SK-N-MC (cell line): ENCODE measurements at places on chromosomes 4 and X.

GRCh38 chr4:73086095-73086868 is 16.8 kb upstream of the COX18 start:
- DNase-seq, result no peak

DNA sequence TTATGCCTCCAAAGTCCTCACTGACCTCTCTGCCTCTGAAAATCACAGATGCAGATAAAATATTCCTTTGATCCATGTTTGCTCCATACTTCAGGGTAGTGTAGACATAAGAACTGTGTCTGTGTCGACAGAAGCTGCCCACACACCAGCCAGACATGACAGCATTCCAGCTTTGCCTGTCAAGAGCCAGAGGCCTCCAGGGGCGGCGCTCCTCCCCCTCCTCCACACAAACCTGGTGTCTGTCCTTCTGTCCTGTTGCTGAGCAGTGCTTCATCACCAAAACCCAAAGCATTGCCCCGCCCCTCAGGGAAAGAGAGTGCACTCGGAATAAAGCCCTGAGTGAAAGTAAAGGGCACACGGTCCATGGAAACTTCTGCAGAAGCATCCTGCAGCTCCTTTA is 379.4 kb downstream of the FBXW7 start:
- no peak for DNase-seq

DNA sequence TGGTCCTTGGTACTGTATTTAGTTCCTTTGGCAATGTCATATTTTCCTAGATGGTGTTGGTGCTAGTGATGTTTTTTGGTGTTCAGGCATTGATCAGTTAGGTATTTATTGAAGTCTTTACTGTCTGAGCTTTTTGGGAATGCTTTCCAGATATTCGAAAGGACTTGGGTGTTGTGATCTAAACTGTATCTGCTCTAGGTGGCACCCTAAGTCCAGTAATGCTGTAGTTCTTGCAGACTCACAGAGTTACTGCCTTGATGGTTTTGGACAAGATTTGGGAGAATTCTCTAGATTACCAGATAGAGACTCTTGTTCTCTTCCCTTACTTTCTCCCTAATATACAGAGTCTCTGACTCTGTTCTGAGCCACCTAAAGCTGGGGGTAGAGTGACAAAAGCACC is 513.6 kb upstream of the PITX2 start:
- DNase-seq, result peak; percentile 18

- DNase-seq, result no peak
These were observed 7.4 kb downstream of the CORIN start for GRCh38 chr4:47830265-47831025.

DNA sequence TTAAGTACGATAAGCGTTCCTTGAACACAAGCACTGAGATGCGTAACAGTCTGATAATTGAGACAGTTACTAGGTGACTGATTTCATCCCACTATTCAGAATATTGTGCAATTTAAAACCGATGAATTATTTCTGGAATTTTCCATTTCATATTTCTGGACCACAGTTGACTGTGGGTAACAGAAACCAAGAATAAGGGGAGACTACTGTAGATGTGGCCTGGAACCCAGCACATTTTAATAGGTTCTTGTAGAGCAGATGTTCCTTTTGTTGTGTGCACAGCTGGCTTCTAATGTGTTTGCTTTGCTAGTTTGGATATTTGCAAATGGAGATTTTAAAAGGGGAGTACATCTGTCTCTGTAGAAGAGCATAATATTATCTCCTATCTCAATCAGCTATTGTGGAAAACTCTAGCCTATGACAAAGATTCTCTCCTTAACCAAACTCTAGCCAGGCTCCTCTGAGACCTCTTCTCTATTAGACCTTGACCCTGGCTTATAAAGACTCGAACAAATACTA is 16.4 kb downstream of the NAAA start:
- DNase-seq, result no peak

- no peak for DNase-seq
These were observed 6.8 kb downstream of the PLP2 start for GRCh38 chrX:49178537-49178936.

GRCh38 chr4:113700602-113701150 is 60.9 kb downstream of the CAMK2D start:
- no peak for DNase-seq

GRCh38 chr4:39587881-39588280 is 50.8 kb downstream of the SMIM14 start:
- DNase-seq, result no peak

- no peak for DNase-seq
These were observed 339.8 kb upstream of the GATB start for GRCh38 chr4:152100379-152101201.

DNA sequence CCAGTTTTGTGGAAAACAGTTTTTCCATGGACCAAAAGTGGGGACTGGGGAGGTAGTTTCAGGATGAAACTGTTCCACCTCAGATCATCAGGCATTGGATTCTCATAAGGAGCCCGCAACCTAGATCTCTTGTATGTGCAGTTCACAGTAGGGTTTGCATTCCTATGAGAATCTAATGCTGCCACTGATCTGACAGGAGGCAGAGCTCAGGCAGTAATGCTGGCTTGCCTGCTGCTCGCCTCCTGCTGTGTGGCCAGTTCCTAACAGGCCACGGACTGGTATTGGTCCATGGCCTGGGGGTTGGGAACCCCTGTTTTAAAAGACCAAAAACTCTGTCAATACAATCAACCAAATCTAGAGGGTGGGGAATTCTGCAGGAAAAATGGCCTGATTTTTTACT is 100.0 kb upstream of the EOLA2 start:
- DNase-seq, result no peak

GRCh38 chr4:102439236-102439614 is 61.9 kb upstream of the NFKB1 start:
- peak; percentile 98 for DNase-seq

- DNase-seq, result no peak
These were observed 33.2 kb downstream of the HTT start for GRCh38 chr4:3107691-3108121.

- DNase-seq, result no peak
These were observed 6.8 kb downstream of the ANXA3 start for GRCh38 chr4:78558410-78558809.

- DNase-seq, result no peak
These were observed 4.2 kb upstream of the PYURF start for GRCh38 chr4:88527787-88528186.

DNA sequence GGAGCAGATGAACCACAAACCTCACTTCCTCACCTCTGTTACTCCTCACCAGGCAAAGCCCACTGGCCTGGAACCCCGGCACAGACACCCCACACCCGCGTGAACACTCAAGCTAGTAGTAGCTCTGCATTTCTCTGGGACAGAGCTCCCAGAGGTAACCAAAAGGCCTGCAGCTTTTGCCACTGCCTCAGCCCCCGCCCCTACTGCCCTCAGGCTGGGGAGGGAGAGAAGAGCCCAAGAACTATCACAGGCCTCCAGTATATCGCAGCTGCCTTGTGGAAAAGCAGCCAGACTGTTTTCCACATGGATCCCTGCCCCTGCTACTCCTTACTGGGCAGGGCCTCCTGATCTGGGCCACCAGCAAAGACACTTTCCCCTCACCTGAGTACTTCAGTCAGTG is 728.7 kb upstream of the ACTRT1 start:
- DNase-seq, result no peak

GRCh38 chrX:32183066-32183465 is 1028.3 kb downstream of the DMD start:
- no peak for DNase-seq

DNA sequence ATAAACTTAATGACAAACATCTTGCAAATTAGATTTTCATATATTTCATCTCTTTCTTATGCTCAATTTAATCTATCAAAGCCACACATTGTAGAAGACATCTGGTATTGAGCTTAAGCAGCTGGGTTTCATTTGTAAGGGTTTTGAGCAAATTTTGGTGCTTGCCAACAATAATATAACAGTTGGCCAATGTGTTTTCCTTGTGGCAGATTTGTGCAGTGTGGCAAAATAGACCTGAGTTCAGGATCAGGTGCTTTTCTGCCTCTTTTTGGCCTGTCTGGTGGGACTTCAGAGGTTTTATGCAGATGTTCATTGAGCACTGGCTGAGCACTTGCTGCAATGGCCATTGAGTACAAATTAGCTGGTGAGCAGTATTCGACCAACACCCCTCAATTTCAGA is 301.9 kb downstream of the BMPR1B start:
- DNase-seq, result no peak

DNA sequence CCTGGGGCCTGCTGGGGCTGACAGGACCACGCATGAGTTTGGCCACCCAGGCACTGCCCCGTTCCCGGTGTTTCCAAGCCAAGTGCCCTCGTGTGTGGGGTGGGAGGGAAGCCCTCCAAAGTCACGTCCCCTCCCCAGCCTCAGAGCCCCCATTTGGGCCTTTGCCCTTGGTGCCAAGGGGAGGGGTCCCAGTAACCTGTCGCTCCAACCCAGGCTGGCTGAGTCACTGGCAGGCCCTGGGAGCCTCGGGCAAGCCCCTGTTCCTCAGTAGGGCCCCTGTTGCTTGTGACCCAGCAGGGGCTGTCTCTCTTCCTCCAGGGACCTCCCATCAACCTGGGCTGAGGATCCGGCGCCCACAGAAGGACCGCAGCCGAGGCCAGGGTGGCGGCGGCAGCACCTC is 10.7 kb upstream of the HAUS7 start:
- no peak for DNase-seq

- DNase-seq, result no peak
These were observed 372.1 kb downstream of the OPHN1 start for GRCh38 chrX:68061206-68061535.

- DNase-seq, result no peak
These were observed 8.4 kb downstream of the ADH4 start for GRCh38 chr4:99135541-99136162.

DNA sequence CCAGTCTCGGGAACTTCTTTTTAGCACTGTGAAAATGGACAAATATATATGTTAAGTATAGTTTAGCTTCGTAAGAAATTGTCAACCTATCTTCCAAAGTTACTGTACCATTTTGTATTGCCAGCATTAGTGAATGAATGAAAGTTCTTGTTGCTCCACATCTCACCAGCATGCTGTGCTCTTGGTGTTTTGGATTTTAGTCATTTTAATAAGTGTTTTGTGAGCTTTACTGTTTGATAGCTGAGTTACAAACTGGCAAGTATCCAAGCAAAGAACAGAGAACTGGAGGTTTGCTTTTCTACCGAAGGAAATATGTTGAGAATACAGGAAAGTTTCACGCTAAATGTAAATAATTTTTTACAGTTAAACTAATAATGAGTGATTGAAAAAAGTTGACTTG is 33.0 kb downstream of the SNCA start:
- no peak for DNase-seq

- peak; percentile 1 for DNase-seq
These were observed at the start of gene FGD1 for GRCh38 chrX:54495814-54496516. Gene FGD1 (minus strand): TSS chrX:54496234. CDS start chrX:54495432, 802 bp downstream.

DNA sequence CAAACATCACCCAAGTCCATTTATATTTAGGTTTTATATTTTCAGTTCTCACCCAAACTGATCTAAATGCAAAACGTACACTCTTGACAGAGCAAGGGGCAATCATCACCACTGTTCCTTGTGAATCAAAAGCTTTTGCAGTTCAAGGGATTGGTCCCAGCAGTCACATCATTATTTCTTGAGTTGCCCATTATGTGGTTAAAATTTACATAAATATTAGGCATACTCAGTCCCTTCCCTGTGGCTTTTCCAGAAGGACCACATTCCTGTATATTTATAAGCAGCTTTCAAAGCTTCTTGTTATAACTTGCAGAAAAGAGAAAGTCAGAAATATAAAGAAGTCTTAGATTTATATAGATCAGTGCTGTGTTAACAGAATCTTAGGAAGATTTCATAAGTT is 224.4 kb downstream of the CLCN4 start:
- peak; percentile 12 for DNase-seq

- DNase-seq, result no peak
These were observed 184.0 kb downstream of the IQCM start for GRCh38 chr4:149631629-149632028.

DNA sequence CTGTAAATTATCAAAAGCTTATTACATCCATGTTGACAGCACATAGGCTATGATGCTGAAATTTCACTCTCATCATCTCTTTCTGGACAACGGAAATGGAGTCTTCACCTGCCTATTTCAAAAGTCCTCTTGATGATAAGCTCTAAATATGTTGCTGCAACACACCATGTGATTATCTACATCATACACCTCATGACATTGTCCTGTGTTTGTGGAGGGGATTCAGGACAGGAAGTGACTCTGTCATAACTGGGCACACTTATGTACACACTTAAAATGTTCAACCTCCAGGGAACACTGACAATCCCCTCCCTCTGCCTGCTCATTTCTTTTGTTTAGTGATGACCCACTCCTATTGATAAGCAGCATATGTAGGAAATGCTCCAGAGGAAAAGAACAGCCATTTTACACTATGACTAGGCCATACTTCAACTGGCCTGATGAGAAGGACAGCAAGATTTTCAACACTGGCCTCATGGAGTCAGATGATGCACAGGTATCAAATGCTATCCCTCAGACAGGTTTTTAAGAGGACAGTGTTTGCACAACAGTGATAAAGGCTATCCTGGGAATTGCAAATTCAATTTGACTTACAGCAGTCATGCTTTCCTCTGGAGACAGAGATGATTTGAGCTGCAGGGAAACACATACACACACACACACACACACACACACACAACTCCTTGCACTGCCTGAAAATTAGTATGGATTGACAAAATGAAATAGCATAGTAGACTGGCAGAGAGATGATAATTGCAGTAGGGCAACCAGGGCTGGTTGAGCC is 163.3 kb upstream of the RASGEF1B start:
- no peak for DNase-seq

- DNase-seq, result no peak
These were observed 323.5 kb downstream of the PTTG2 start for GRCh38 chr4:38283724-38284123.

- no peak for DNase-seq
These were observed 72.5 kb downstream of the DDIT4L start for GRCh38 chr4:100117750-100118149.
